ENCODE measurements at places on chromosomes 2 and 18.
A peak's percentile ranks its signal among the peaks of the same experiment; 100 is the strongest.

DNA sequence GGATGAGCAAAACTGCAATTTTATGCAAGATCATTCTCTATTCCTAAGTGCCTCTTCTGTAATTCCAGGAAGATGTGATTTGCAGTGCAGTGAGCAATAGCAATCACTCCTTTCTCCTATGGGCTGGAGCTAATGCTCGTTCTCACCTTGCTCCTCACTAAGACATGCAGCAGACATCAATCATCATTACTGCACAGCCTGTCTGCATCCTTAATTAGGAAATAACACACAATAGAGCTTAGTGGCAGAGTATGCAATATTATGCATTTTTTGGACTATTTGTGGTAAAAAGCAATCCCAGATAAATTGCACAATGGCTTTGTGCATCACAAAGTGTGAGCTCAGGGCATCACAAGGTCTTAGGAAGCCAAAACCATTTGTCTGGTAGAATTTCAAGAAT lies 32.6 kb upstream of the RAPH1 start:
- no peak for DNase-seq

DNA sequence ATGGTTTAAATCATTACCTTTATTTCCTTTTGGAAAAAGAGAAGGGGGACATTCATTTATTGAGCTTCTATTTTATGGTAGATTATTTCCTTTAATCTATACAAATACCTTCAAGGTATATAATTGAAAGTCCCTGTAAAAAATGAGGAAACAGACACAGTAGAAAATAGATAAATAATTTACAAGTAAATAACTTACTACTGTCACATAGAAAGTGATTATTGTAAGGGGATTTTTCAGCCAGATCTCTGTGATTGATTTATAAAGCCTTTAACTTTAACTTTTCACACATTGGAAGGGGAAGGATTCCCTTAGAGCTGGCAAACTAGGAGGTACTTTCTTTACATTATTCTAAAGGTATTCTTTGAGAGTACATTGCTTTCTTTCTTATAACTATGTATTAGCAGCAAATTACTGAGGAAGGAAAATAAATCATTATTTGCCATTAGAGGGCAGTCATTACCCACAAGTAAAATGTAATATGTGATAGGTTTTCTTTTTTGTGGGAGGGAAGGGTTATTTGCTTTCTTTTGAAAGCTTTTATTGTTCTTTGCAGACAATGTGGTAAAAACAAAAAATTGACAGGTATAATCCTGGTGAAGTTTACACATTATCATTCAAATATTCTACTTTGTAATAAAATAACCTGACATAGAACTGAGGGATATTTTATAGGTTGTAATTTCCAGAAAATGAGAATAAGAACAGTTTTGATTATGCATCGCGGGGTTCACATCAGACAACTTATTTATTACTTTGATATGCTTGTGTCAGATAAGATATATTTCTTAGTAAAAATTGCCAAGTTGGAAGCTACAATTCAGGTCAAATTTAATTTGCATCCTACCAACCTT lies 24.8 kb upstream of the RPE start:
- peak; percentile 71 for DNase-seq

- DNase-seq = no peak
Observed at GRCh38 chr18:5052491-5052890, 144.6 kb downstream of the AKAIN1 start.

GRCh38 chr2:108612153-108612513 lies 77.9 kb downstream of the LIMS1 start:
- no peak for DNase-seq

GRCh38 chr2:190746971-190747761 lies 98.3 kb downstream of the NAB1 start:
- DNase-seq = no peak

DNA sequence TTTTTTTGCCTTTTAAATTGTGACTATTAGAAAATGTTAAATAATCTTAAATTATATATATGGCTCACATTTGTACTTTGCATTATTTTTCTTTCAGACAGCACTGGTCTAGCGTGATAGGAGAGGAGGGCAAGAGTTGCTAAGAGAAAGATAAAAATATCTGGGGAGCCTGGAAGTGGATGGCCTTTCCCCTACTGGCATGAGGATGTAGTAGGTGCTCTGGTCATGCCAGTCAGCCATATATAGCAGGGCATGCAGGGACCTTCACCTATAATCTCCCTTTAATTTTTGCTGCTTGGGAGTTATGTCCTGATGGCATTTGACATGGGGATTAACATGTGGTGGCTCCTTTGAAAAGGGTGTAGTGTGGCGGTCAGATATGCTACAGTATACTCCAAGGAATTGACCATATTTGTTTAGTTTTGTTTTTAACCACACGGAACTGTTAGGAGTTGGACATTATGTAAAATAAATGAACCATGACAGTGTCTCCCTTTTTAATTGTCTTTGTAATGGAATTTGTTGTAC lies 144.7 kb downstream of the BABAM2 start:
- DNase-seq = peak; percentile 2

GRCh38 chr2:60794271-60794863 lies 38.3 kb downstream of the PAPOLG start:
- peak; percentile 58 for DNase-seq

DNA sequence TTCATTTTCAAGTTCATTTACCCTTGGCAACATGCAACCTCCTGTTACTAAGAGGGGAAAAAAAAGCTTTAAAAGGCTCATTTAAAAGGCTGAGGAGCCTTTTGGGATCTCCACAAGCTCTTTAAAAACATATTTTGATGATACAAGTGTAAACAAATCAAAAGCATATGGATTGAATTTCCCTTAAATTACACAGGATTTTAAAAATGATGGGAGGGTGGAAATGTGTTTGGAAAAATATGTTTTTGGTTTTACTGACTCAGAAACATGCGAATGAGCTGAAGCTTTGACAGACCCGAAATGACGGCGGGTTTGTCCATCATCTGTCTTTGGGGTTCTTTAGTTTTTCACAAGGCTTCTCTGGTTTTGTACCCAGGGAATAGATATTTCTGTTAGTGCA lies 180.6 kb upstream of the CCDC68 start:
- DNase-seq = no peak

GRCh38 chr2:143469323-143469722 lies 340.1 kb downstream of the ARHGAP15 start:
- no peak for DNase-seq

DNA sequence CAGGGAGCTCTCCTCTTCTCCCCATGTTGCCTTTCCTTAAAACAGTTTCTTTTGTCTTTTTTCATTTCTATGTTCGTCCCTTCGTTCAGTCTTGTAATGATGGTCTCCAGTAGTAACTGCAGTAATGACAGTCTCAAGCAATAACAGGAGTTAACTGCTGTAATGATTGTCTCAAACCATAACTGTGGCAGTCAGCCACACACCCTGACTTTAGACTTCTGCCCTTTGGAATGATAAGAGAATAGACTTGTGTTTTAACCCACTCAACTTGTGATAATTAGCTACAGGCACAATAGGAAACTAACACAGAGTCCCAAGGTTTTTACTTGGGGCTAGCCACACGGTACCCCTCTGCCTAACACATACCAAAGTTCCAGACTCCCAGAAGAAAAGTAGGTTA lies 12.1 kb downstream of the TMEM131 start:
- DNase-seq = peak; percentile 80

GRCh38 chr2:205768341-205768740 lies 86.0 kb downstream of the NRP2 start:
- DNase-seq = no peak

- DNase-seq = no peak
Observed at GRCh38 chr2:17387591-17387990, 130.6 kb downstream of the RAD51AP2 start.

DNA sequence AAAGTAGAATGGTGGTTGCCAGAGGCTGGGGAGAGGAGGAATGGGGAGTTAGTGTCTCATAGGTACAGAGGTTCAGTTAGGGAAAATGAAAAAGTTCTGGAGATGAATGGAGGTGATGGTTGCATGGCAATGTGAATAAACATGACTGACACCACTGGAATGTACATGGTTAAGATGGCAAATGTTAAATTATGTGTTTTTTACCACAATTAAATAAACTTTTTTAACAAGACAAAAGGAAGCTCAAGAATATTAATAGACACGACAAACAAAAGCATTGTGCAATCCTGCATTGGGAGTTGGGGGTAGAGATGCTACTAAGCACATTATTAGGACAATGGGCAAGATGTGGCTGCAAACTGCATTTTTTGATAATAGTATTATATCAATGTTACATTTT lies 147.7 kb downstream of the TWIST2 start:
- DNase-seq = no peak

- no peak for DNase-seq
Observed at GRCh38 chr2:120599656-120600055, 136.0 kb upstream of the GLI2 start.

DNA sequence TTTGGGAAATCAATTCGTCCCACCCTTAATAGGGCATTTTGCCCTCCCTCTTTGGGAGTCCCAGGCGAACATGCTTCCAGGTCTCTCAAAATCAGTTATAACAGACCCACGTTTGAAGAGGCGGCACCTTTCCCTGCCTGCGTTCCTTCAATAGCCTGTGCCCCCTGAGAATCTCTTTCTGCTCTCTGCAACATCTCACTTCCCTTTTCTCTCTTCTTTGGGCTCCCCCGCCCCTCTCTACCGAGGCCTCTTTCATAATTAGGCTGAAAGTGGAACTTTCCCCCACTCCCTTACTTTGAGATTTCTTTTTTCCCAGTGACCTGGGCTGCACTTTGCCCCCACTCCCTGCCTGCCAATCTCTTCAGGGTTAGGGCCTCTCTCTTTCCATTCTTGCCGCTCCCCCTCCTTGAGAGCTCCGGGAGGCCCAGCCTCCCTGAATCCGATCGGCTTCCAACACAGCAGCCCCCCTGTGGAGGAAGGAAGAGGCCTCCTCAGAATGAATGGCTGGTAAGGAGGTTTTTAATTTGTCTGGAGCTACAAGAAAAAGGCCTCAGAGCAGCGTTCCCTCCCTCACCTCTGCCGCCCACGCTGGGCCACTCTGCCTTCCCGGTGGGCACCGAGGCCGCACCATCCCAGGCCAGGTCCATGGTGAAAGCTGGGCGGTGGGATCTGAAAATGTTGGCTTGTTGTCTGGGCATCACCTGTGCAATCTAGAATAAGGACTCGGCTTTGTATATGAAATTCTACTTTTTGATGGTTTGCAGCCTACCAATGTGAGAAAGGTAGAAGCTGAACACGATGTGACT lies 162.6 kb upstream of the SIX3 start:
- no peak for DNase-seq

- DNase-seq = no peak
Observed at GRCh38 chr2:233828546-233829192, 25.7 kb downstream of the HJURP start.

DNA sequence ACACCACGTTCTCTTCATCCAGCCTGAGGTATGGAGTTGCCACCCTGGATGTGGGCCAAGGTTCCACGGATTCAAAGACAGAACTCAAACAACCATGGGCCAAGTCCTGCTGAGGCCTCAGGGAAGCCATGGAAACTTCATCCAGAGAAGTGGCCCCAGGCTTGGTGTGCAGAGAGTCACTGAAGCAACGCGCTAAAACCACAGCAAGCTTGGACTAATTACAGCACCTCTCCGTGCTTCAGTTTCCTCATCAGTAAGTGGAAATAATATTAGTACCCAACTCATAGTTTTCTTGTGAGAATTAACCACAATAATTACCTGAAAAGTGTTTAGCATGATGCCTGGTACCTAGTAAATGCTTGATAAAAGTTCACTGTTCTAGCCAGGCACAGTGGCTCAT lies 19.2 kb upstream of the AP1S3 start:
- no peak for DNase-seq

- peak; percentile 69 for DNase-seq
Observed at GRCh38 chr2:164903204-164903603, 52.1 kb downstream of the SLC38A11 start.

- DNase-seq = no peak
Observed at GRCh38 chr2:195632856-195633572, 24.0 kb upstream of the SLC39A10 start.

GRCh38 chr2:198883604-198884003 lies 574.1 kb downstream of the SATB2 start:
- DNase-seq = no peak

DNA sequence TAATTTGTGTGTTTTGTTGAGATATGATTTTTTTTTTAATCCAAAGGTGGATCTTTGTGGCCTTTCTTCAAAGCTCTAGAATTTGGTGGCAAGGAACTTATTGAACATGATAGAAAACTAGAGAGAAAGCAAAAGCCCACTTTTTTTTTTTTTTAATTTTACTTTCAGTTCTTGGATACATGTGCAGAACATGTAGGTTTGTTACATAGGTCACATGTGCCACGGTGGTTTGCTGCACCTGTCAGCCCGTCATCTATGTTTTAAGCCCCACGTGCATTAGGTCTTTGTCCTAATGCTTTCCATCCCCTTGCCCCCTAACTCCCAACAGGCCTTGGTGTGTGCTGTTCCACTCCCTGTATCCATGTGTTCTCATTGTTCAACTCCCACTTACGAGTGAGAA lies 135.9 kb downstream of the RHBDD1 start:
- DNase-seq = no peak

GRCh38 chr2:85430752-85431569 lies 12.4 kb downstream of the SH2D6 start:
- DNase-seq = no peak

GRCh38 chr18:3624935-3625741 lies 175.2 kb downstream of the TGIF1 start:
- peak; percentile 80 for DNase-seq

DNA sequence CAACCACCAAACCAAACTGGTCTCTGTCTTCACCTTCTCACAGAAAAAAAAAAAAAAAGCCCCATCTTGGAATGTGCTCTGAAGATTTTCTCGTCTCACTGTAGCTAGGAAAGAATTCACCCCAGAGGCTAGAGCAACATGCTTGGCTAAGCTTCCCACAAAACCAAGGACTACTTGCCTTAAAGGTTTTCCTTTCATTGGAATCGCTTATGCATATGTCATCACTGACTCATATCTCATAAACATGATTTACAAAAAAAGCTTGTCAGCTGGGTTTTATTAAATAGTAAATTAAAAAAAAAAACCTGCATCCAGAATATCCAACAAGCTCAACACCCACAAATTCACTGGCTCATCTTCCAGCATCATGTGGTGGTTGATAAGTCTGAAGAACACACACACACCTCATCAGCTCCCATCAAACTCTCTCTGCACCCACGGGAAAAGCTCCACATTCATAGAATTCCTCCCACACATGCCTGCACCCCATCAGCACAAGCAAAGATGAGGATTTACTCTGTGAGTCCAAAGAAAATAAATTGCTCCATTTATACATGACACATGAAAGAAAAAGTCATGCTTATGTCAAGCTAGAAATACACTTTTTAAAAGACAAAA lies 182.0 kb upstream of the TRIB2 start:
- DNase-seq = no peak

DNA sequence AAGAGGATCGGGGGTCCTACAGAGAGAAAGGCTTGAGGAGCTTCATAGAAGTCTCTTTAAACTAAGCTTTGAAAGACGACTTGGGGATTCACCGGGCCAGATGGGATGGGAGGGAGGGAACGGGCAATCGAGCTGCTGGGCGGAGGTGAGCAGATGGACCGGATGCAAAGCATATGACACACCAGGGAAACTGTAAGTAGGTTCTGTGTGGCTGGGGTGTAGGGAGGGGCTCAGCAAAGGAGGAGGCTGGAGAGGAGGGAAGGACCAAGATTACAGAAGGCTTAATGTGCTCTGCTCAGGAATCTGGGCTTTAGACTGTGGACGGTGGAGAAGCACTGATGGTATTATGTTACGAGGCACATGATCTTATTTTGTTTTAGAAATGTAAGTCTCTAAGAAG lies 131.5 kb downstream of the MAIP1 start:
- DNase-seq = no peak

Measured in hematopoietic multipotent progenitor cell treated with erythropoietin and hydrocortisone succinate and interleukin-3 and kit ligand, for 8 days (in vitro differentiated cells).